ENCODE measurements at places on chromosomes 7 and 10.

DNA sequence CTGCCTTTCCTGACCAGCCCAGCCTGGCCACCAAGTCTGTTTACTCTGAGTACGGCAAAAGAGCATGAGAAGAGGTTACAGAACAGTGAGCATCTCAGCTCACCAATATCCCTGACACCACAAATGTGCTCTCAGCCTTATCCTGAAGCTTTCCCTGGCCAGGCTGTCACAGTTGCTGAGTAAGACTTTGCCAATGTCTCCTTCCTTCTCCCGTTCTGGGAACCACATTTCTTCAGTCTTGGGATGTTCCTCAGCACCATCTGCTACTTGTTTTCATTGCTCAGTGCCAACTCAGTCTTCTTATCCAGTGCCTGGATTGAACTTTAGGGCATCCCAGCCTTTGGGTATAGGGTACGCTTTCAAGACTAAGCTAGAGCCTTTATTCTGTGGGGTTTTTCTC lies 7.1 kb upstream of the KCNIP2 start:
- no peak for DNase-seq

DNA sequence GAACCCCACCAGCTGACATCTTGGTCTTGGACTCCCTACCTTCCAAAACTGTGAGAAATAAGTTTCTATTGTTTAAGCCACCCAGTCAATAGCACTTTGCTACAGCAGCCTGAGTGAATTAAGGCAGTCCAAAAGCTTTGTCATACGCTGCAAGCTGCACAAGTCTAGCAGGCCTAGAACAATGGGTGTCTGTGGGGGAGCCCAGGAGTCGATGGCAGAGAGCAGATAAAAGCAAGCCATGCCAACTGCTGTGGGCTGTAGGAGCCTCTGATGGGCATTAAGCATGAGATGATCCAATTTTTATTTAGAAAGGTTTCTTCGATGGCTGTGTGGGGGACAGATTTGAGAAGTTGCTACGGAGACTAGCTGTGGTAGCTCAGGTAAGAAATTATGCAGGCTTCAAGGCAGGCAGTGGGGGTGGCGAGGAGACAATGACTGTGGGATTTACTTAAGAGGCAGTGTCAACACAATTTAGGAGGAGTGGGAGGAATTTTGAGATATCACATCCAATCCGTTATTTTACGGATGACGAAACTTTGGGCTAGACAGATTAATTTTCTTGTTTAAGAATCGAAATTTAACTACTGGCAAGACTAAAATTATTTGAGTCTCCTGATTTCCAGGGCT lies 110.4 kb downstream of the NRCAM start:
- no peak for DNase-seq

- no peak for DNase-seq
These were observed 19.8 kb downstream of the MDFIC start for GRCh38 chr7:114941692-114942091.

DNA sequence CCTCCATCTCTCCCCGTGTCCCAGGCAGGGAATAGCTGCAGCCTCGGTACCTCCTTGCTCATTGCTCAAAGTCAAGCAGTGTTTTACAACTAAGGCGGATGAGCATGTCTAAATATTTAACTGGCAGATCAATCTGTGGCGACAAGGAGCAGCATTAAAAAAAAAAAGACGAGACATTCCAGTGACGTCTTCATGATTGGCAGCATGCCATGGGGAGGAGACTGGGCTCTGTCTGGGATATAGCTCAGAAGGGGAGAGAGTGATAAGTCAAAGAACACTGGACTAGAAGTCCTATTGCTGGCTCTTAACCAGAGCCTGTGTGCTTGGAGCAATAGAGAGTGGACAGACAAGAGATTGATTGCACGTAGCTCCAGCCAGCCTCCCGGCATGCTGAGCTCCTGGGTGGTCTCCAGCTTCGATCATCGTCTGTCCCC lies 287.5 kb upstream of the PODXL start:
- DNase-seq = no peak

- DNase-seq = no peak
These were observed 504.2 kb upstream of the MBL2 start for GRCh38 chr10:53276797-53277196.

GRCh38 chr10:110307805-110308204 lies 3.1 kb upstream of the SMNDC1 start:
- no peak for DNase-seq

GRCh38 chr10:114683593-114683992 lies 25.5 kb upstream of the ABLIM1 start:
- no peak for DNase-seq

DNA sequence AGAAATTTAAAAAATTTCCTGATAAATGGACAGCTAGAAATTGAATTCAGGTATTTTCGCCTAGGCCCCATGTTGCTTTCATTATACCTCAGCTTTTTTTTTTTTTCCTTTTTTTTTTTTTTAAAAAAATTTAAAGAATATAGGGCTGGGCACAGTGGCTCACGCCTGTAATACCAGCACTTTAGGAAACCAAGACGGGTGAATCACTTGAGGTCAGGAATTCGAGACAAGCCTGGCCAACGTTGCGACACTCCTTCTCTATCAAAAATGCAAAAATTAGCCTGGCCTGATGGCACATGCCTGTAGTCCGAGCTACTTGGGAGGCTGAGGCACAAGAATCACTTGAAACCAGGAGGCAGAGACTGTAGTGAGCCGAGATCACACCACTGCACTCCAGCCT lies 334.0 kb downstream of the SORCS1 start:
- DNase-seq = no peak

GRCh38 chr10:63692220-63692896 lies 171.2 kb downstream of the REEP3 start:
- no peak for DNase-seq

DNA sequence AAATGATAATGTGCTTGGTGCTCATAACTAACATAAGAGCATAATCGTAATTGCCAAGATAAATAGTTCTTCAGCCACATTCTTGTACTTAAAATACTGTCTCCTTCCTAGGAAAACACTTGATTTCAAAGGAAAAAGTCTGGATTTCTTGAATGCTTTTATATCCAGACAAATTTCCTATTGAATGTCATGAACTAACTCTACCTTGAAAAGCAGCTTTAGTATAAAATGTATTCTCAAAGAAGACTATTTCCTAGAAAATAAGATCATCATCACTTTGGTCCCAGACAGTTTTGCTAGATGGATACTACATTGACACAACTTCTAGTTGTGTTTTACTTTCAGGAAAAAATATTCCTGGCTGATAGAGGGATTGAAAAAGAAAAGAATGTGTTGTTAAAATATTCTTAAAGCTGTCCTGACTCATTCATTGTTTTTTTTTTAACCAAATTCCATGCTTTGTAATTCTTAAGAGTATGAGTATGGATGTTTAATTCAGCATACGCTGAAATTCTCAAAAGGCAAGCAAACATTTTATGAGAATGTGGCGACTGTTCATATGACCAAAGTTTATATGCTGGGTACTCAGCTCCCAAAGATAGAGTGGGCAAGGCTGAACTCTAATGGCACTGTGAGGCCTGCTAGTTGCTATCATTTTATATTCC lies 106.1 kb downstream of the PPP1R3A start:
- DNase-seq = no peak

DNA sequence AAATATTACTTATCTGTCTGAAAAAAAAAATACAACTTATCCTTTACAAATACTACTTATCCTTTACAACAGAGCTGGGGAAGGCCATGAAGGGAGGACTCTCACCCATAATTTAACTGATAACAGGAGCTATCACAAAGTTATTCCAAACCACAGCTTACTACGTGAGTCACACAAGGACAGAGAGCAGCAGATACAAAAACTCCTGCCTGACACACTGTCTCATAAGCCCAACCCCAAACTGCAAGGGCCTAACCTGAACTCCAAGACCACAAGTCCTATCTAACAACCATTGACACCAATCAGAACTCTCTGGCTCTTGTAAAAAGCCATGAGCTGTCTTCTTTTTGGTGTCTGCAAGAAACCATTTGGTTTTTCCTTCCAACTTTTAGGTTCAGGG lies 28.5 kb upstream of the CXCL12 start:
- no peak for DNase-seq
